T-cell (primary cell): ENCODE measurements at places on chromosomes 6 and 20. TPM values are rescaled to one million over a fixed set of nuclear protein-coding genes. Genes with fewer than 3 reads are reported as not detected.

DNA sequence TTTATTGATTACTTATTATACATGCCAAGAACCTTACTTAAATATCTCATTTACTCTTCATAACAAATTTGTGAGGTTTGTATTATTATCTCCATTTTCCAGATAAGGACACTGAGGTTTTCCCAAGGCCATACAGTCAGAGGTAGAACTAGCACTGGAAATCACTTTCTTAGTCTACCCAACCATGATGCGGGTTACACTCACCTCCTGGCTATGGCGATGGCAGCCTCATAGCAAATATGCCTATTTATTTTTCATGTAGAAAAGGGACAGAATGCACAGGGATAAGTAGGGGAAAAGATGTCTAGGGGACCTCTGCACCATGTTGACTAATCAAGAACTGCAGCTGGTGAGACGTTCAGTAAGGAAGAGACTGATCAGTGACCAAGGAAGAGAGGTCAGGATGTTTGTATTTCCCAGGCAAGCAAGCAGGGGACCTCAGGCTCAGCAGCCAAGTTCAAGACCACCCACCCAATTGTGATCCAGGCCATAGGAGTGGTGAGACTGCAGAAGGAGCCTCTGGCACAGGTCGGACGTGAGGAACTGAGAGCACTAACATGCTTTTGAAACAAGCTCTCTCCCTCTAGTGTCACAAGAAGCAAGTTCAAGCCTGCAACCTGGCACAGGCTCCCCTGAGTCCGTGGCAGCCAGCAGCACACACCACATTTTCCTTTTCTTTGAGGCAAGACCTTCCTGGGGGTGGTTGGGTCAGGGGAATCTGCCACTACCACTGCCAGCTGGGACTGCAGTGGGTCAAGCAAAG, 97.8 kb downstream of the GMPR start:
- H3K27ac ChIP-seq: no peak overlapping the region
- H3K36me3 ChIP-seq: no peaks in the 10 kb centered on the region
- no peak overlapping the region for H3K4me3 ChIP-seq
- no peaks in the 10 kb centered on the region for H3K27me3 ChIP-seq
- H3K4me1 ChIP-seq: peaks cover 5% of the 10 kb centered on the region

DNA sequence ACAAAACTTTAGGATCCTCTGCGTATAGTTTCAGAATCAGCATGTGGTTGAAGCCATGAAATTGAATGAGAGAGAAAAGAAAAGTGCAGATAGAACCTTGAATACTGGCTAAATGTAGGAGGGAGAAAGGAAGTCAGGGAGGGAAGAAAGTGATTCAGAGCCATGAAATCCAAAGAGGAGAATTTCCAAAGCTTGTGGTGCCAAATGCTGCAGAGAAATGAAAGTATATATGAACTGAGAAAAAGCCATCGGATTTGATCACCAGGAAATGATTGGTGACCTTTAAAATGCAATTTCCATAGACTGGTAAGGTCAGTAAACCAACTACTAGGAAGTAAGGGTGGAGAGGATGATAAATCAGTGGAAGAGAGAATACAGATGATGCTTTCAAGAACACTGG, 142.3 kb downstream of the TFAP2A start:
- no peak overlapping the region for H3K4me3 ChIP-seq
- H3K27me3 ChIP-seq: peaks cover 7% of the 10 kb centered on the region
- no peak for DNase-seq

ZBTB12 gene
- 3.5 TPM for total RNA-seq

TGM2 gene
- not detected for total RNA-seq

- H3K36me3 ChIP-seq: no peaks in the 10 kb centered on the region
- H3K4me1 ChIP-seq: no peaks in the 10 kb centered on the region
Observed at GRCh38 chr6:116511424-116512110, at the start of gene CALHM5. TSS of gene CALHM5 (plus strand) at chr6:116511639. CDS start at chr6:116511697, 58 bp downstream.

HLA-DPA1 gene
- total RNA-seq: 35.9 TPM

DNA sequence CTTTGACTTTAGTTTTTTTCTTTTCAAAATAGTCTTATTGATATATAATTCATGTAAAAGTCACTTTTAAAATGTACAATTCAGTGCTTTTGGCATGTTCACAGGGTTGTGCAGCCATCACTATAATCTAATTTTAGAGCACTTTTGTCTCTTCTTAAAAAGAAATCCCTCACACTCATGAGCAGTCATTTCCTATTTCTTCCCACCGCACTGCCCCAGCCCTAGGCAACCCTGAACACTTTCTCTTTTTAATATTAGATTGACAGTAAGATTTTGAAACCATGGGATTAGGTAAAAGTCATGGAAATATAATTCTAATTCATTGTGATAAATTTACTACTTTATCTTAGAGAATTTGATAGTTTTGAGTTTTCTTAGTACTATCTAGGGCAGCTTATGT, 309.4 kb downstream of the UTRN start:
- no peaks in the 10 kb centered on the region for H3K4me1 ChIP-seq
- no peak for DNase-seq
- H3K27me3 ChIP-seq: no peaks in the 10 kb centered on the region

GRCh38 chr6:110878751-110879522, 4.4 kb downstream of the AMD1 start:
- no peaks in the 10 kb centered on the region for H3K27me3 ChIP-seq
- H3K4me1 ChIP-seq: peaks cover 56% of the 10 kb centered on the region
- H3K4me3 ChIP-seq: no peak overlapping the region
- peak; percentile 17 for DNase-seq

GRCh38 chr6:117512987-117513573, 30.6 kb downstream of the DCBLD1 start:
- H3K4me3 ChIP-seq: no peak overlapping the region
- H3K27me3 ChIP-seq: peaks cover 2% of the 10 kb centered on the region

GRCh38 chr6:117550078-117550600, 52.2 kb downstream of the GOPC start:
- H3K27ac ChIP-seq: peak overlapping the region; percentile 73
- DNase-seq: no peak
- no peak overlapping the region for H3K4me3 ChIP-seq
- H3K4me1 ChIP-seq: peaks cover 22% of the 10 kb centered on the region
- H3K27me3 ChIP-seq: no peaks in the 10 kb centered on the region

DNA sequence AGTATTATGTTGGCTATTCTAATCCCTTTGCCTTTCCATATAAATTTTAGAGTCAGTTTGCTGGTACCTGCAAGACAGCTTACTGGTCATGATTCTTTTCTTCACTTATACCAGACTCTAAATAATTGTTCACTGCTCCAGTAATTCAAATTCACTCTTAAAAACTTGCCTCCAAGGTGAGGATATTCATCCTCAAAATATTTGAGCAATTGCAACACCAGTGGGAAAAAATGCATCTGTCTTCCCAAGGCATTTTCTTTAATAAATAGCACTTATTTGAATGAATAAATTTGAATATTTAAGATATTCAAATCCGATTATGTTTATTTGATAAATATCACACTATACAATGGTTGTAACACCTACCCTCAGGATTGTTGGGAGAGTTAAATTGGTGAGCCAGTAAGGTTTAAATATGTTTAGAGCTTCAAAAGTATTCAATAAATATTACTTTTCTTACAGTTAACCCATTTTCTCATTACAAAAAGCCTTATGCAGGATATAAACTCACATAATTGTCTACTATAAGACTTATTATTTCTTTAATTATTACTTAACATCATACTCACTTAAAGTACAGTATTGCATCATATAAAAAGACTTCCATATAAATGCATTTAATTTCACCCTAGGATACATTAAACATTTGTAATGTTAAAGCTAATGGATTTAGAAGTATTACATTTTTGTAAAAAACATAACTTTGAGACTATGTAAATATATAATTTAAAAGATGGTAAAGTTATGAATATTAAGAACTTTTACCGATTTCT, 285.6 kb downstream of the SAMD5 start:
- H3K4me1 ChIP-seq: no peaks in the 10 kb centered on the region
- DNase-seq: no peak
- H3K4me3 ChIP-seq: no peak overlapping the region
- no peak overlapping the region for H3K27ac ChIP-seq
- H3K27me3 ChIP-seq: no peaks in the 10 kb centered on the region
- H3K36me3 ChIP-seq: no peaks in the 10 kb centered on the region

- H3K27me3 ChIP-seq: no peaks in the 10 kb centered on the region
- H3K27ac ChIP-seq: no peak overlapping the region
- H3K4me1 ChIP-seq: peaks cover 23% of the 10 kb centered on the region
- DNase-seq: no peak
- no peak overlapping the region for H3K4me3 ChIP-seq
- H3K36me3 ChIP-seq: peaks cover 67% of the 10 kb centered on the region
Observed at GRCh38 chr20:32515631-32516101, 69.5 kb downstream of the NOL4L start.

DNA sequence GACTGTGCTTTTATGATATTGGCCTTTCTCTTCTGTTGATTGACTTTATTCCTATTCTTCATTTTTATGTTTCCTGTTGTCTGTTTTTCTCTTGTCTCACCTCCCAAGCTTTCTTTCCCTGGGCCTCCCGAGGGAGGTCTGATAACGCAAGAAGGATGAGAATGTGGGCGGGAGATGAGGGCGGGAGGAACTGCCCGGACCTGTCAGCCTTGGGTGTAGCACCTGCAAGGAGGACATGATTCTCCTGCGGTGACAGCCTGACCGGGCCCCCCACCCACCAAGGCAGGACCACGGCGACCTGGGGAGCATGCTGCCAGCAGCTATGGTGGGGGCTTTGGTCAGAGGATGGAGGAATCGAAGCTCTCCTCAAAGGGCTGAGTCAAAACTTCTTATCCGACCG, 86.9 kb downstream of the PLEKHG1 start:
- DNase-seq: no peak
- H3K36me3 ChIP-seq: no peaks in the 10 kb centered on the region
- H3K4me3 ChIP-seq: no peak overlapping the region

- no peak overlapping the region for H3K4me3 ChIP-seq
- no peak overlapping the region for H3K27ac ChIP-seq
- no peak for DNase-seq
- H3K27me3 ChIP-seq: no peaks in the 10 kb centered on the region
- no peaks in the 10 kb centered on the region for H3K36me3 ChIP-seq
Observed at GRCh38 chr20:7841971-7842310, 98.3 kb downstream of the HAO1 start.

DNA sequence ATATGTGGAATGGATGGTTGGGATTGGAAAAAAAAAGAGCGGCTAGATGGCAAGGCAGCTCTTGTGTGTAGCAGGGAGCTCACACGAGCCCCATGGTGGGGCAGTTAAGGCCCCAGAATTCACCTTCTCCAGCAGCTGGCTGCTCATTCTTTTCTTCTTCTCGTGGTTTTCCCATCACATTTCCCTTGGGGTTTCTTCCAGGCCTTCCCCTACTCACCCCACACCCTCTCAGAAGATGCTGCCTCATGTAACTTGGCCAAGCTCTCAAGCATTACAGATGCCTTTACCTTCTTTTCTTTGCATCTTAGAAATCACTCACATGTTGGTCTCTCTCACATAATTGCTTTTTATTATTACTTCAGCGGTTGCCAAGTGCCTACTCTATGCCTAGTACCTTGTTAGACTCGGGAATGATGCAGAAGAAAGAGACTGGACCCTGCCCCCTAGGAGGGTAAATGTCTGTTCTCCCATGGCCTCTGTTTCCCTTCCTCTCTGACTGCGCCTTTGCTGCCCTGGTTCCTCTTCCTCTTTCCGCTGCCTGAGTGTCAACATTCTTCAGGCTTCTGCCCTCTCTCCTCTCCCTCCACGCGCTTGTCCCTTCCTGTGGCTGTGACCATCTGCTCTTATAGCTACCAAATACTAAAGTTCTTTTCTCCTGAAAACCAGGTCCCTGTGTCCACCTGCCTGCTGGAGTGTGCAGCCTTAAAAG, 28.6 kb downstream of the PPARD start:
- H3K36me3 ChIP-seq: peaks cover 2% of the 10 kb centered on the region
- peak overlapping the region; percentile 40 for H3K27ac ChIP-seq
- DNase-seq: no peak
- peak overlapping the region; percentile 5 for H3K4me3 ChIP-seq

- H3K4me1 ChIP-seq: no peaks in the 10 kb centered on the region
- H3K27ac ChIP-seq: no peak overlapping the region
- H3K27me3 ChIP-seq: no peaks in the 10 kb centered on the region
- no peaks in the 10 kb centered on the region for H3K36me3 ChIP-seq
- H3K4me3 ChIP-seq: no peak overlapping the region
Observed at GRCh38 chr6:2725999-2726567, 24.6 kb downstream of the MYLK4 start.

GRCh38 chr6:135170849-135171248, 10.3 kb upstream of the MYB start:
- H3K4me3 ChIP-seq: no peak overlapping the region
- H3K27ac ChIP-seq: no peak overlapping the region
- no peaks in the 10 kb centered on the region for H3K36me3 ChIP-seq
- no peak for DNase-seq
- no peaks in the 10 kb centered on the region for H3K27me3 ChIP-seq
- H3K4me1 ChIP-seq: no peaks in the 10 kb centered on the region

OR2W1 gene
- total RNA-seq: not detected

GRCh38 chr6:121161886-121162285, 172.4 kb downstream of the TBC1D32 start:
- H3K4me1 ChIP-seq: no peaks in the 10 kb centered on the region
- H3K27ac ChIP-seq: no peak overlapping the region
- no peak overlapping the region for H3K4me3 ChIP-seq
- no peaks in the 10 kb centered on the region for H3K27me3 ChIP-seq

ELOVL4 gene
- total RNA-seq: 0.79 TPM

GRCh38 chr6:53306819-53307347, 41.9 kb downstream of the ELOVL5 start:
- DNase-seq: no peak
- peak overlapping the region; percentile 43 for H3K27ac ChIP-seq

- DNase-seq: no peak
- H3K4me1 ChIP-seq: no peaks in the 10 kb centered on the region
- no peaks in the 10 kb centered on the region for H3K27me3 ChIP-seq
- H3K27ac ChIP-seq: no peak overlapping the region
Observed at GRCh38 chr6:75800708-75801505, 51.9 kb downstream of the MYO6 start.

DNA sequence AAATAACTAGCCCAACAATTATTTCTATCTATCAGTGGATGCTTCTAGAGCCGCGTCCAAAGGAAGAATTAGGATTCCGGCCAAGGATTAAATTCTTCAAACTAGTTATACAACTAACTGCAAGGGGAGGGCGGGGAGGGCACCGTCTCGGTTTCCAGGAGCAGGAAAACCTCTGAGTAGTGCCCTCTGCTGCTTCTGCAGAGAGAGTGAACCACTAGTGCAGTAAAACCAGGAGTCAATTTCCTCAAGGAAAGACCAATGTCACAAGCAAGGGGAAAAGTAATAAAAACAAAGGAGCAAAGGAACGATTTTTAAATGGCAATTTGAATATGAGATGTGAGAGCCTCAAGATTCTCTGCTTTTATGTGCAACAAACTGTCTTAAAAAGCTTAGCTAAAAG, 16.5 kb upstream of the UBE2J1 start:
- H3K4me3 ChIP-seq: no peak overlapping the region
- H3K4me1 ChIP-seq: peaks cover 15% of the 10 kb centered on the region
- H3K27ac ChIP-seq: no peak overlapping the region
- no peaks in the 10 kb centered on the region for H3K36me3 ChIP-seq
- no peaks in the 10 kb centered on the region for H3K27me3 ChIP-seq

- H3K36me3 ChIP-seq: peaks cover 13% of the 10 kb centered on the region
- peak overlapping the region; percentile 100 for H3K27ac ChIP-seq
- no peak for DNase-seq
- H3K4me3 ChIP-seq: no peak overlapping the region
Observed at GRCh38 chr6:32839356-32839755, 817 bp upstream of the TAP2 start.

GNAS-AS1 gene
- 1.7 TPM for total RNA-seq

- no peaks in the 10 kb centered on the region for H3K27me3 ChIP-seq
- no peak for DNase-seq
- H3K4me3 ChIP-seq: no peak overlapping the region
- no peak overlapping the region for H3K27ac ChIP-seq
- H3K4me1 ChIP-seq: peaks cover 20% of the 10 kb centered on the region
- no peaks in the 10 kb centered on the region for H3K36me3 ChIP-seq
Observed at GRCh38 chr20:32251470-32251869, 26.0 kb upstream of the KIF3B start.

B3GAT2 gene
- not detected for total RNA-seq

GRCh38 chr20:13355411-13355810, 134.3 kb downstream of the ISM1 start:
- H3K27ac ChIP-seq: no peak overlapping the region
- no peak for DNase-seq
- no peaks in the 10 kb centered on the region for H3K36me3 ChIP-seq
